ENCODE measurements at places on chromosomes 16 and 17. TPM values are rescaled to one million over a fixed set of nuclear protein-coding genes. Genes with fewer than 3 reads are reported as not detected.
A peak's percentile ranks its signal among the peaks of the same experiment; 100 is the strongest.

GRCh38 chr17:13520899-13521572 is 80.7 kb downstream of the HS3ST3A1 start:
- no peak for DNase-seq
- H3K4me3 ChIP-seq, result no peak overlapping the region
- no peaks in the 10 kb centered on the region for H3K36me3 ChIP-seq
- H3K27me3 ChIP-seq, result no peaks in the 10 kb centered on the region

- H3K4me3 ChIP-seq, result no peak overlapping the region
- no peaks in the 10 kb centered on the region for H3K36me3 ChIP-seq
- peaks cover 14% of the 10 kb centered on the region for H3K4me1 ChIP-seq
- no peak for DNase-seq
- H3K27ac ChIP-seq, result peak overlapping the region; percentile 36
Observed at GRCh38 chr17:62994931-62995330, 28.9 kb downstream of the TANC2 start.

- no peaks in the 10 kb centered on the region for H3K4me1 ChIP-seq
- H3K27ac ChIP-seq, result no peak overlapping the region
- no peaks in the 10 kb centered on the region for H3K36me3 ChIP-seq
Observed at GRCh38 chr17:16913463-16913862, 58.5 kb downstream of the TNFRSF13B start.

ARHGAP27 gene
- 0.99 TPM for total RNA-seq

KIFC3 gene
- 196 TPM for total RNA-seq

CX3CL1 gene
- 2.3 TPM for total RNA-seq

USP6 gene
- total RNA-seq, result 0.16 TPM

ANKRD40CL gene
- not detected for total RNA-seq

KRTAP9-2 gene
- total RNA-seq, result not detected

Measured in osteocyte (in vitro differentiated cells).